H7 (cell line): ENCODE measurements at places on chromosomes 6 and 20.

DNA sequence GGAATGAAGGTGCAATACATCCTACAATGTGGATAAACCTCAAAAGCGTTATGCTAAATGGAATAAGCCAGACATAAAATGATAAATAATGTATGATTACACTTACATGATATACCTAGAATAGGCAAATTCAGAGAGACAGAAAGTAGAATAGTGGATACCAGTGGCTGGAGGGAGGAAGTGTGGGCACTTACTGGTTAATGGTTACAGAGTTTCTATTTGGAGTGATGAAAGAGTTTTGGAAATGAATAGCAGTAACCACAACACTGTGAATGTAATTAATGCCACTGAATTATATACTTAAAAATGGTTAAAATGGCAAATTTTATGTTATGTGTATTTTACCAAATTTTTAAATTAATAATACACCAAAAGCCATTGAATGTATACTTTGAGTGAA, 71.4 kb upstream of the CST7 start:
- DNase-seq: no peak

GRCh38 chr6:41075651-41076626, 3.2 kb downstream of the NFYA start:
- DNase-seq: no peak

DNA sequence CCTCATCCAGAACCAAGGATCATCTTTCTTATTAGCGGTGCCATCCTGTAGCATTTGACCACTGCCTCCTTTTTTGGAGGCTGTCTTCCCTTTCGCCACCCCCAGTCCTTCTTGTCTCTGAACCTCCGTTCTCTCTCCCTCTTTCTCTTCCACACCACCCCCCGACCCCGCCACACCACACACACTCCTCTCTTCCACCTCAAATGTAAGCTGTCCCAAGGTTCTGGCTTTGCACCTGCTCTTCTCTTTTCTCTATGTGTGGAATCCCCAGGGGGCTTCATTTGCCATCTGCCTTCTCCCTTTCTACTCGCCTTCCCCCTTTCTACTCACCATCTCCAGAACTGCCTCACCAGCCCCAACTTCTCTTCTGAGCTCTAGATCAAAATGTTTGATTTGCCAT, 111.3 kb upstream of the CDYL start:
- no peak for DNase-seq

DNA sequence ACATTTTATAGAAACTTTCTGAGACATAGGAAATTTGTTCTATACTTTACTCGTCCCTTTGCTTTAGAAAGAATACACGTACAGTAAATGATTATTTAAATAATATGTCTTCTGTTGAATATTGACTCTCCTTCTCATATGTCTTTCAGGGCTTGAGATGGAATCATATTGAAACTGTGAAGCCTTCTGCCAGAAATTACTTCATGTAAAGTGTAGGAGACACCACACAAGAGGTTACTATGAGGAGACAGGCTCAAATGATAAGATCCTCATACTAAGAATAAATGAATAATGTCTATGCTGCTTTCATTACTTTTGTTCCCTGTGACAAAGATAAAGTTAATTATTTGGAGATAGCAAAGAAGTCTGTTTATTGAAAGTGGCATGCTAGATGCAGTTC, 1240.3 kb upstream of the MAP3K7 start:
- DNase-seq: no peak

DNA sequence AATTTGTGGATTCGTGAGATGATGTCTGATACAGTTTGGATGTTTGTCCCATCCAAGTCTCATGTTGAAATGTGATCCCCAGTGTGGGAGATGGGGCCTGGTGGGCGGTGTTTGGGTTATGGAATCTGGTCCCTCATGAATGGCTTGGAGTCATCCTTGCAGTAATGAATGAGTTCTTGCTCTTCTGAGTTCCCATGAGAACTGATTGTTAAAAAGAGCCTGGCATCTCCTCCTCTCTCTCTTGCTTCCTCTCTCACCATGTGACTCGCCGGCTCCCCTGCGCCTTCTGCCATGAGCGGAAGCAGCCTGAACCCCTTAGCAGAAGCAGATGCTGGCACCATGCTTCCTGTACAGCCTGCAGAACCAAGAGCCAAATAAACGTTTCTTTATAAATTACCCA, 30.5 kb upstream of the RPP40 start:
- no peak for DNase-seq

DNA sequence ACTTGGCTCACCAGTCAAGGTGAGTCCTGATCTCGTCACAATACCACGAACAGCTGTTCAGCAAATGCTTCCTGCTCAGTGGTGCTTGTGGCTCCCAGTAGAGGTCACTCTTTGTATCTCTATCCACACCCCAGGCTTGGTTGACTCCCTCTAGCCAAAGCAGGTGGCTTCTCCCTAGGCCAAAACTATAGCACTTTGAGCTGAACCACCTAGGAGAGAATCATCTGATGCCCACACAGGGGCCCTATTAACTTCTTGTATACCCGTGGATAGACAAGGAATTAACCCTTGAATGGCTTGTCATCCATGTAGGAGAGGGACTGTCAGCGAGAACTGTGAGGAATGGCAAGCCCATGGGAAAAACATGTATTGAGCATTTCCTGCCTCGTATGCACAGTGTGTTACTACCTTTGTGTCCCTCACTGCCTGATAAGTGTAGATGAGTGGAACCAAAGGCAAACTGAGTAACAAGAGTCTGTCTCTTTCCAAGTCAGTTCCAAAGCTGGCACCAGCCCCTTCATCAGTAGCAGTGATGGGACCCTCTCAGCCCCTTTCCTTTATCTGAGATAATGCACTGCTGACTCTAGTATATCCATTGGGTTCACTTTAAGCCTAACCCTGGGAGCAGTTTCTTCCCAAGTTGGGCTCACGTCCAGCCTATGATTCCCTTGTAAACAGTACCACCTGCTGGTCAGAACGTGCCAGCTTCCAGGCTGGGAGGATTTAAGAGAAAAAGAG, 42.5 kb downstream of the EIF2S2 start:
- DNase-seq: peak; percentile 85

DNA sequence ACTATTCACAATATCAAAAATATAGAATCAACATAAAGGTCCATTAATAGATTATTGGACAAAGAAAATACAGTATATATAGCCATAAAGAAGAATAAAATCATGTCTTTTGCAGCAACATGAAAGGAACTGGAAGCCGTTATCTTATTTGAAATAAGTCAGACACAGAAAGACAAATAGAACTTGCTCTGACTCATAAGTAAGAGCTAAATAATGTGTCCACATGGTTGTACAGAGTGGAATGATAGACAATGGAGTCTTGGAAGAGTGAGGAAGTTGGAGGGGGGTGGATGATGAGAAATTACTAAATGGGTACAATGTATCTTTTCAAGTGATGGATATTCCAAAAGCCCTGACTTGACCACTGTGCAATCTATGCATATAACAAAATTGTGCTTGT, 613.5 kb downstream of the PHF3 start:
- no peak for DNase-seq

DNA sequence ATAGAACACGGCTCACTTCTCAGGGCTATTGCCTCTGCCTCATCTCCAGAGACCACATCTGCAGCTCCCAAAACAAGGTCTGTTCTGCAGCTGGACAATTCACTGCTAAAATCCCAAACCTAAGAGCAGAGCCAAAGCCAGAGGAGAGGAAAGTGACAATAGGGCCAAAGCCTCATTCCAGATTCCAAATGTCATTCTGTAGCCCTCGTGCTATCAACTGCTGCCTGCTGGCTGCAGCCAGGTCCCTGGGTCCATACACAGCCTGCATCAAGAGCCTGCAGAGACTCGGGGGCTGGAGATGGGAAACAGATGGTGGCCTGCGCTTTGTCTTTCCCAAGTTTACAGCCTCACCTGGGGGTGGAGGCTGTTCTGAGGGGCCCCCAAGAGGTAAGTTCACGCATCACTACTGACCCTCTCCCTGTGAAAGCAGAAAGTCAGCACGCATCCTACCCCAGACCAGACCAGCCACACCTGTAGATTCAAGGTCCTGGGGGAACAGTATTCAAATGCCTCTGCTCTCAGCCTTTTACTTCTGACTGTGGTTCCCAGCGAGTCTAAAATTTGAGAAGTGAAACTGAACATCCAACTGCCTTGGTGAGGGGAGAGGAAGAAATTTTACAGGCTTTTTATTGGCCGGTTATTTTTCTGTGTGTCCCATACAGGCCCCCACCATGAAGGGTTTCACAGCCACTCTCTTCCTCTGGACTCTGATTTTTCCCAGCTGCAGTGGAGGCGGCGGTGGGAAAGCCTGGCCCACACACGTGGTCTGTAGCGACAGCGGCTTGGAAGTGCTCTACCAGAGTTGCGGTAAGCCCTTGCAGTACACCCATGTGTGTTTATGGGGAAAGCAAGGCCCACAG, at the start of gene LY86:
LY86 (plus strand) TSS at position 657 of the 860 bp plus-strand sequence; CDS start at position 672, 15 bp downstream.
- DNase-seq: no peak

- DNase-seq: peak; percentile 55
These were observed 77.8 kb upstream of the BHLHE23 start for GRCh38 chr20:63084563-63084927.

- no peak for DNase-seq
These were observed 31.9 kb downstream of the HIVEP2 start for GRCh38 chr6:142913036-142913510.

- DNase-seq: no peak
These were observed 41.5 kb upstream of the ECI2 start for GRCh38 chr6:4176907-4177306.

GRCh38 chr6:7267466-7268091, 45.4 kb downstream of the SSR1 start:
- peak; percentile 35 for DNase-seq

DNA sequence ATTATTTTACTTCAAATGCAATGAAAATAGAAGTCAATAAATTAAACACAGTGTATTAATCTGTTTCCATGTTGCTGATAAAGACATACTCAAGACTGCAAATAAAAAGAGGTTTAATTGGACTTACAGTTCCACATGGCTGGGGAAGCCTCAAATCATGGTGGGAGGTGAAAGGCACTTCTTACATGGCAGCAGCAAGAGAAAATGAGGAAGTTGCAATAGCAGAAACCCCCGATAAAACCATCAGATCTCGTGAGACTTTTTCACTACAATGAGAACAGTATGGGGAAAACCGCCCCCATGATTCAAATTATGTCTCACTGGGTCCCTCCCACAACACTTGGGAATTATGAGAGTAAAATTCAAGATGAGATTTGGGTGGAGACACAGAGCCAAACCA, 82.2 kb downstream of the GPR63 start:
- DNase-seq: no peak

- no peak for DNase-seq
These were observed 291.9 kb downstream of the PLCB1 start for GRCh38 chr20:8424010-8424409.

DNA sequence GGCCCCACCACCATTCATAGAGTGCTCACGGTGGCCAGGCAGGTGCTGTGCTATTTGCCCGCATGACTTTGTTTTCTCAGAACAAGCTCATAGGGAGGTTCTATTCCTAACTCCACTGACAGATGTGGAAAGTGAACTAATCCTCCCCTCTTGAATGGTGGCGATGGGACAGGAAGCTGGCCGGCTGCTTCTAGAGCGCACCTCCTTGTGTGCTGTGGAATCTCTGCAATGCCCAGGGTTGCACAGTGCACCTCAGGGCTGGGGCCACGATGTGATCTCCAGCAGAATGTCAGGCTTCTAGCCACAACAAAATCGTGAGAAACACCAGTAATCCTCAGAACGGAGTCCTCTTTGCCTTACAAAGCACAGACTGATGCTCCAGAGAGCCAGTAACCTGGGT, 53.8 kb upstream of the SLC22A23 start:
- no peak for DNase-seq

GRCh38 chr20:32155017-32155981, 45.8 kb downstream of the TM9SF4 start:
- DNase-seq: peak; percentile 90

- peak; percentile 36 for DNase-seq
These were observed 9.4 kb upstream of the HDDC2 start for GRCh38 chr6:125310994-125311649.

GRCh38 chr6:5394280-5394679, 133.0 kb downstream of the FARS2 start:
- DNase-seq: no peak

GRCh38 chr6:148069256-148069655, 273.4 kb upstream of the SASH1 start:
- no peak for DNase-seq

GRCh38 chr6:149203509-149203908, 114.0 kb upstream of the TAB2 start:
- no peak for DNase-seq

DNA sequence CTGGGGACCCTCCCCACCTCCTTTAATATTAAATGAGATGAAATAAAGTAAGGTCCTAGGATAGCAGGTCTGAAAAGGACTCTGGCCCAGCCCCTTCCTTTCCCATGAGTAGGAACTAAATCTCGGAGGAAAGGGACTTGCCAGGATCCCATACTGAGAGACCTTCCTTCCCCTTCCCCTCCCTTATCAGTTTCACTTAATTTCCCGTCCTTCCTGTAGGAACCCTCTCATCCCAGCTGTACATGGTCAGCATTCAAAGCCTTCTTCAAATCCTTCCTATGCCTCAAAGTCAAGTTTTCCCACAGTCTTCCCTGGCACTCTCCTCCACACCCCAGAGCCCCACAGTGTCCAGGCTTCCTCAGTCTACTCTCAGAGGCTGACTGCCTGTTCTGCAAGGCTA, 71.3 kb upstream of the MYL9 start:
- DNase-seq: no peak

GRCh38 chr20:23436681-23437080, 2.8 kb upstream of the CSTL1 start:
- DNase-seq: no peak

GRCh38 chr20:41443691-41444090, 77.1 kb upstream of the EMILIN3 start:
- DNase-seq: no peak

DNA sequence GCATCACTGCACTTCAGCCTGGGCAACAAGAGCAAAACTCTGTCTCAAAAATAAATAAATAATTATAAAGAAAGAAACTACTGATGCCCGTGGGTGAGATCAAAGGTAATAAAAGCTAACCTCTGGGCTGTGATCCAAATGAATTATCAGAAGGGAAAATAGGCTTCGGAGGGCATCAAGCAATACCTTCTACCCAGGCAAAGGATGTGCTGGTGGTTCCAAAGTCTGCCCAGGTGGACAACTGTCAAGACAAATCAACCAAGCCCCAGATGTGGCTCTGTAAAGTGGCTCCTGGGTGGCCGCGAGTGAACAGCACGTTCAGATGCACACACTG, 95.6 kb downstream of the SCML4 start:
- no peak for DNase-seq

GRCh38 chr6:13080462-13081188, 247.7 kb downstream of the TBC1D7 start:
- DNase-seq: no peak
